Liver (tissue), 10 donors: ENCODE measurements at places on chromosomes 1 and 21. TPM values are rescaled to one million over a fixed set of nuclear protein-coding genes. Genes with fewer than 3 reads are reported as not detected.

Gene ODF2L
- 6.2 TPM for total RNA-seq

Gene TUFT1
- total RNA-seq: 4.8 TPM

Gene GPR52
- total RNA-seq: 1.3 TPM

Gene FCGR2B
- 7.9 TPM for total RNA-seq

- no peaks in the 10 kb centered on the region for H3K4me1 ChIP-seq
- H3K27ac ChIP-seq: no peak overlapping the region
- no peaks in the 10 kb centered on the region for H3K36me3 ChIP-seq
- no peak for DNase-seq
These were observed 107.3 kb downstream of the UCHL5 start for GRCh38 chr1:192951691-192952460.

DNA sequence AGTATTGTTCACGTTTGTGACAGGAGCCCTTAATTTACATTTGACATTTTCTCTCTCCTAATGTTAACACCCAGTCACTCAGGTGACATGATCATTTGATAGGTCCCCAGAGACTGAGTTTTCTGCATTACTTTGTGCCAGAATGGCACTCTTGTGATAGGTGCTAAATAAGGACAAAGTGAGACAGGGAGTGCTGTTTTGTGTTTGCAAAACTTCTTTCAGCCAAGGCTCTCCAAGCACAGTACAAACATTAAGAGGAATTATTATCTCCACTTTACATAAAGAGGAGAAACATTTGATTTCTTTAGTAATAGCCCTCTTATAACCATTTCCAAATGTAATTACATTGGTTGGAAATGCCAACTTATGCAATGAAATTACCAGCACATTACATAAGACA, 355.2 kb downstream of the NTNG1 start:
- DNase-seq: no peak
- H3K4me3 ChIP-seq: no peak overlapping the region

- H3K27me3 ChIP-seq: no peaks in the 10 kb centered on the region
- no peaks in the 10 kb centered on the region for H3K4me1 ChIP-seq
- H3K27ac ChIP-seq: no peak overlapping the region
- H3K36me3 ChIP-seq: no peaks in the 10 kb centered on the region
These were observed 47.5 kb upstream of the EEIG2 start for GRCh38 chr1:108512239-108513043.

GRCh38 chr1:183583466-183583865, 6.8 kb downstream of the NCF2 start:
- H3K4me3 ChIP-seq: no peak overlapping the region
- H3K36me3 ChIP-seq: no peaks in the 10 kb centered on the region

GRCh38 chr1:150352866-150353265, 11.1 kb upstream of the RPRD2 start:
- no peak overlapping the region for H3K27ac ChIP-seq
- H3K4me1 ChIP-seq: no peaks in the 10 kb centered on the region
- DNase-seq: no peak
- peaks cover 30% of the 10 kb centered on the region for H3K36me3 ChIP-seq
- no peaks in the 10 kb centered on the region for H3K27me3 ChIP-seq

DNA sequence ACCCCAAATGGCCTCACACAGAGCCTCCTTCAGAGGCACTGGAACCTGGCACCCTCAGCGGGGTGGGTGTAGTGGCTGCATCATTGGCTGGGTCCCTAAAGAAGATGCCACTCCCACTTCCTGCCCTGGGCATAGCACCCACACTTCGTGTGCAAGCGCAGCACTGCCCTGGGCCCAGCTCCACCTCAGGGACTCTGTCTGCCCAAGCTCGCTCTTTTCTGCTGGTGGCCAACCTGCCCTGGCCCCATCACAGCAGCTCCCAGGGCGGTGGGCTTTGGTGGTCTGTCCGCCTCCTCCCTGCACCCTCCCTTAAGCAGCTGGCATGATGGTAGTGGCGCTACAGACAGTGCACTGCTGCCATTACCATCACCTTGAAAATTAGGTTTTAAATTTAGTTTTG, 829.3 kb upstream of the BRINP3 start:
- no peaks in the 10 kb centered on the region for H3K27me3 ChIP-seq
- H3K27ac ChIP-seq: no peak overlapping the region
- no peak overlapping the region for H3K4me3 ChIP-seq
- H3K36me3 ChIP-seq: no peaks in the 10 kb centered on the region
- no peak for DNase-seq

GRCh38 chr1:245172829-245173228, 18.0 kb downstream of the KIF26B start:
- no peak for DNase-seq
- peaks cover 4% of the 10 kb centered on the region for H3K4me1 ChIP-seq
- H3K27ac ChIP-seq: no peak overlapping the region
- H3K27me3 ChIP-seq: no peaks in the 10 kb centered on the region
- H3K4me3 ChIP-seq: no peak overlapping the region

GRCh38 chr1:227885135-227885647, 62.5 kb downstream of the WNT9A start:
- peaks cover 4% of the 10 kb centered on the region for H3K4me1 ChIP-seq
- peaks cover 5% of the 10 kb centered on the region for H3K27me3 ChIP-seq
- H3K4me3 ChIP-seq: no peak overlapping the region

DNA sequence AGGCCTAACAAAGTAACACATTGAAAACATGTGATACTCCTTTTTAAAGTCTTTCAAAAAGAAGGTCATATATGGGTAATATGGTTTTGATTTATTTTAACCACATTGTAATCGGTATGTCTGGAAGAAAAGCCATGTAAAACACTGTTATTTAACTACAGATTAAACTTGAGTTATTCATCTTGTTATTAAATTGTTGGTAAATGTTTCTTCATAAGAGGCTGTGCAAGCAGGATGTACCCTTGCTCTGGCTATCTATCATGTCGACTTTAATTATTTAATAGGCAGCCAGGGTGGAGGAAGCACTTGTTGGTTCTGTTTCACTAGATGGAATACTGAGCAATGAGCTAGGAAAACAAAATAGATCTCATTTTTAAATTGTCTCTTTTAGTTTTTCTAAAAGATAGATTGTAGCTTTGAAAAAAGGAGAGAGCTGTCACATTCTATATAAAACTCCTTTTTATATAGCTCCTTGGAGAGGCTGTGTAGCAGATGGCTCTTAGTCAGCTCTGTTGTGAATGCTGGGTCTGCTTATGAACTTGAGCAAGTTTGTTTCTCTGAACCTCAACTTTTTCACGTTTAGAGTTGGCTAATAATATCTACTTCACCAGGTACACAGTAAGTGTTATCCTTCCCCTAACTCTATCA, 39.5 kb downstream of the LRRC8B start:
- no peaks in the 10 kb centered on the region for H3K27me3 ChIP-seq
- H3K27ac ChIP-seq: no peak overlapping the region
- no peaks in the 10 kb centered on the region for H3K36me3 ChIP-seq
- no peak for DNase-seq
- H3K4me1 ChIP-seq: no peaks in the 10 kb centered on the region
- H3K4me3 ChIP-seq: no peak overlapping the region

DNA sequence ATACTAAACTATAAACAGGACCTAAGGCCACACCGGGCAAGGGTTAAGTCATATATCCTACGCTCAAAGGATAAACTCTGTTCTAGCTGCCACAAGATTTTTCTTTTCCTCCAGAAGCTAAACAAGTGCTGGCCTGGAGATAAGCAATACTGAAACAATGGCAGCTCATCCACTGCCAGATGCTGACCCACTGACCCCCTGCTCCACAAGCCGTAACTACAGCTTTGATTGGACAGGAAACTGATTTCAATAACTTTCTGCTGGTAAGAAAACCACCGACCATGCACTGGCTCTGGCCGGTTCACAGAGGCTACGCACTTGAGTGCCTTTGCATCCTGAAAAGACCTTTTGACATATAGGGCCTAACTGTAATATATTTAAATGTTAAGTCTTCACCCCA, 51.3 kb upstream of the PLA2G2C start:
- no peak for DNase-seq
- no peaks in the 10 kb centered on the region for H3K36me3 ChIP-seq
- H3K4me1 ChIP-seq: peaks cover 2% of the 10 kb centered on the region
- H3K4me3 ChIP-seq: no peak overlapping the region
